ENCODE measurements at places on chromosomes 2 and 18.

DNA sequence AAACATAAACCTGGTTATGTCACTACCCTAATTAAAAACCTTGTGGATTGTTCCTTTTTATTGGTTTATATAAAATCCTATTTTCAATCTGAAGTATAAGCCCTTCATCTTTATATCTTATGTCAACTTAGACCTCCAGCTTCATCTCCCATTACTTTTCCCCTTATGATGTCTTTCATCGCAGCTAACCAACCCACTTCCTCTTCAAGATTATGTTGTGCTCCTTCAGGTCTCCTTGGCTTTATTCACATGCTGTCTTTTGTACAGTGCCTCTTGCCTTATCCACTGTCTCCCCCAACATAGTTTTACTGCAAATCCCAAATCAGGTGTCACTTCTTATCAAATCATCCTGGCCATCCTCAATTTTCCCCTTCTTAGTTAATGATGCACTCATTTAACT lies 25.9 kb downstream of the MBD5 start:
- no peak for DNase-seq

- no peak for DNase-seq
Measured at GRCh38 chr18:21359746-21360145, 117.7 kb downstream of the GREB1L start.

DNA sequence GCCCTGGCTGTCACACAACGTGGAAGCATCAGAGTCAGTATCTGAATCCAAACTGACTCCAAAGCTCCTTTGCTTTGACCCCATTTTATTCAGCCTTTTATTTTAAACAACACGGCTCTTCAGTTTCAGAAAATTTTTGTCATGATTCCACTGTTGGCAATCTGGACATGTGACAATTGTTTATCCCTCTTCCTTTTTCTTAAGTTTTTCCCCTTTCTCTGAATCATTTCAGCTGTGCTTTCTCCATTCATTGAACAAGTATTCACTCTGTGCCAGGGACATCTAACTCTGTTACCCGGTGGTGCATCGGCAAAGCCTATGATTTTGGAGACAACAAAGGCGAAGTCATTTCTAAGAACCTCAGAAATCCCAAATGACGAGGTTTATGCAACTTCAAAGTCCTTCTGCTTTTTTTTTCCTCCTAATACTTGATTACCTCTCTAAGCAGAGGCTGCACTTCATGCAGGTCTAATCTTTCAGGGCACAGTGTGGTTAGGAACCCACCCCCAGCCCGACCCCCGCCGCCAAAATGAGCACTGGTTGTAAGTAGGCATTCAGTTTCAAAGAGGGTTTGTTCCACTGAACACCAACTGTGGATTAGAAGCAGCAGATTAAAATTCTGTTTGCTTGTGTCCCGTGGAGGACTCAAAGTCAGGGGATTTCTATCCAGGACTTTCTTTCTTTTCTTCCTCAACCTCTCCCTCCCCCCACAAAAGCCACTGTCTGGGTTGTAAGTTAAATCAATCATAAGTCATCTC lies 18.6 kb downstream of the ST6GAL2 start:
- no peak for DNase-seq

- no peak for DNase-seq
Measured at GRCh38 chr2:3956406-3956805, 253.0 kb downstream of the DCDC2C start.

- DNase-seq = no peak
Measured at GRCh38 chr2:159249990-159250715, 36.4 kb downstream of the WDSUB1 start.
